HFFc6 (cell line): ENCODE measurements at places on chromosomes 11 and 22. TPM values are rescaled to one million over a fixed set of nuclear protein-coding genes. Genes with fewer than 3 reads are reported as not detected.

DNA sequence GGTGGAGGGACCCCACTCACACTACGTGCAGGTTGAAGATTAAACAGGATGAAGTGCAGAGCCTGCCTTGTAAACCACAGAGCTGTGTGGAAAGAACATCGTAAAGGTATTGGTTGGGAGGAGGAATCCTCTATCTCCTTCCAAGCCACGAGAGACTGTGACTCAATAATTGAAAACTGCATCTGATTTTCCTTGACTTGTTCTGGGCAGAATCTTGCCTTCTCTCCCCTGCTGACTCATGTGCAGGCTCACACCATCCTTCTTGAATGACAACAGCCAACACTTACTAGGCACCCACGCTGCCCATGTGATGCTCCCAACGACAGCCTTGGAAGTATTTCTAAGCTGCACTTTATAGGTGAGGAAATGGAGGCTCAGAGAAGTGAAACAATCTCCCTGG is 563.0 kb downstream of the MIAT start:
- DNase-seq = peak; percentile 70

- DNase-seq = no peak
Measured at GRCh38 chr11:115718106-115718505, 213.9 kb upstream of the CADM1 start.

GRCh38 chr11:82003671-82004515 is 729.8 kb downstream of the FAM181B start:
- DNase-seq = no peak

Gene BTBD18
- not detected in 3 replicates for total RNA-seq

Gene PVALB
- total RNA-seq = not detected in 3 replicates

GRCh38 chr11:2991452-2992233 is 486 bp downstream of the NAP1L4 start:
- peak; percentile 16 for DNase-seq

GRCh38 chr11:34466802-34467488 is 28.2 kb downstream of the CAT start:
- no peak for DNase-seq

DNA sequence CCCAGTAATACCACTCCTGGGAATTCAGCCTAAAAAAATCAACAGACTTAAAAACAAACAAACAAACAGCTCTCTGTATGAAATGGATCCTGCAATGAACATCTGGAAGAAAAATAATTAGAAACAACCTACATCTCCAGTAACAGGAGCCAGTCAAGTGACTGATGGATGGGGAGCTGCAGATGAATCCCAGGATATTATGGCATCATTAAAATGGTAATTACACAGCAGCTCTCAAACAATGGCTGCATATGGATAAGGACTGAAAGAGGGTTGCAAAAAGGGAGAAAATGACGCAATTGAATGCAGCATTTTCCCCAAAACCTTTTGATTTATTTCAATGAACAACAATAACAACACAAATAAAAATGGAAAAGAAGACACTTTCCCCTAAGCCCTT is 4.1 kb downstream of the NPTXR start:
- DNase-seq = no peak

Gene PARVA
- total RNA-seq = 189 to 242 TPM (median 208 TPM) in 3 replicates

- DNase-seq = peak; percentile 48
Measured at GRCh38 chr11:27317751-27318150, 45.3 kb downstream of the CCDC34 start.

DNA sequence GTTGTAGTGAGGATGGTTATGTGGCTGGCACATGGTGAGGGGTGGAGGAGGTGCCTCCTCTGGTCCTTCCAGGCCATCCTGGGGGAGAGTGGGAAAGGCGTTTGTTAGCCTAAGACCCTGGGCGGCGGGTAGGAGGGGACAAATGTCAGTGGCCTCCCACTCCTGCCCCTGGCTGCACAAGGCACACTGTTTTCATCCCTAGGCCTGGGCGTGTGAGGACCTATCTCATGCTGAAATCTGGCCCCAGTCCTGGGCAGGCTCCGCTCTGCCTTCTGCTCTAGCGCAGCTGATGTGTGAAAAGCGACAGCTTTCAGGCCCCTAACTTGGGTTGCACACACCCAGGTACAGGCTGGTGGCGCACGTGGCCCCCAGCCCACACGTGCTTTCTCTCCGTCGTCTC is 32.1 kb downstream of the DAGLA start:
- no peak for DNase-seq

Gene PIK3IP1
- total RNA-seq = 9.1 to 11.5 TPM (median 10.6 TPM) in 3 replicates

GRCh38 chr11:64858467-64859263 is 14.2 kb upstream of the CDC42BPG start:
- no peak for DNase-seq

GRCh38 chr11:116601814-116602636 is 170.8 kb downstream of the BUD13 start:
- DNase-seq = no peak

Gene B4GALNT4
- total RNA-seq = 7.8 to 9.7 TPM (median 9.5 TPM) in 3 replicates

DNA sequence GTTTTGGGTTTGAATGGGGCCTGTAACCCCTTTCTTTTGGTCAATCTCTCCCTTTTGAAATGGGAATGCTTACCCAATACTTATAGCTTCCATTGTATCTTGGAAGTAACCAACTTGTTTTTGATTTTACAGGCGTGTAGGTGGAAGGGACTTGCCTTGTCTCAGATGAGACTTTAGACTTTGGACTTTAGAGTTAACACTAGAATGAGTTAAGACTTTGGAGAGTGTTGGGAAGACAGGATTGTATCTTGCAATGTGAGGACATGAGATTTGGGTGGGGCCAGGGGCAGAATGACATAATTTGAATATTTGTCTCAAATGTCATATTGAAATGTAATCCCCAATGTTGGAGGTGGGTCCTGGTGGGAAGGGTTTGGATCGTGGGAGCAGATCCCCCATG is 1466.9 kb downstream of the LRRC4C start:
- DNase-seq = no peak

GRCh38 chr11:1444823-1445422 is 41.7 kb downstream of the MOB2 start:
- no peak for DNase-seq

GRCh38 chr11:128022007-128022368 is 565.4 kb downstream of the ETS1 start:
- DNase-seq = peak; percentile 62

Gene PRG2
- total RNA-seq = not detected in 3 replicates

Gene NPAS4
- 0.07 to 0.36 TPM in 2 of 3 replicates, not detected in the other for total RNA-seq

GRCh38 chr11:133693110-133693509 is 152.2 kb downstream of the SPATA19 start:
- DNase-seq = no peak

- no peak for DNase-seq
Measured at GRCh38 chr11:9735236-9735635, 71.4 kb downstream of the SWAP70 start.

- no peak for DNase-seq
Measured at GRCh38 chr11:65262776-65263175, 1.0 kb downstream of the POLA2 start.

GRCh38 chr11:5366856-5367255 is 15.5 kb downstream of the OR51B6 start:
- peak; percentile 37 for DNase-seq

DNA sequence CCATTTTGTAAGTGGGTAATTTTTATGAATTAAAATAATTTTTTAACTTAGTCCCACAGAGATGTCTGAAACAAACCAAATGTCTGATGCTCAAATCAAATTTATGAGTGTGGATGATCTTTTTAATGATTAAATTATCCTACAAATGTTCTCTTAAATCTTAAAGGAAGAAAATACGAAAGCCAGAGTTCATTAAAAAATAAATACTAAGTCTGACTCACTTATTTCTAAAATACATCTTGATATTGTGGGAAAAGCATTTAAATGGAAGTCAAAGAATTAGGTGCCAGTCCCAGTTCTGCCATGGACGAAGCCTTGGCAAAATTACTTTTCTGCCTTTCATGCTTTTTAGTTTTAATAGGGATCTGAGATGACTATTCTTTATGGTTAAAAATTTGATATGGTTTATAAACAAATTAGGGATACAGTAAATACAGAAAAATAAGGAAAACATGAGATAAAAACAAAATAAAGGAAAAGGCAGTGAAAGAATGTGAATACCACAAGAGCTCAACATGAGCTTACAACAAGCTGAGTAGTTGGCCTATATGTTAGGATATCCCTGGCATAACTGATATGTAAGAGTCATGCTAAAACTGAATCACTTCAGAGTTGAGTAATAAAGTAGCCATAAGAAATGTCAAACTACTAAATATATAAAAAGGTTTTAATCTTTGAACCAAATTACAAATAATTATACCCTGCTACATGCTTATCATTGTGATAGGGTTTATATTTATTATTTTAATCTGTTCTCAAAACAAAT is 9.2 kb downstream of the CCDC34 start:
- DNase-seq = peak; percentile 36

DNA sequence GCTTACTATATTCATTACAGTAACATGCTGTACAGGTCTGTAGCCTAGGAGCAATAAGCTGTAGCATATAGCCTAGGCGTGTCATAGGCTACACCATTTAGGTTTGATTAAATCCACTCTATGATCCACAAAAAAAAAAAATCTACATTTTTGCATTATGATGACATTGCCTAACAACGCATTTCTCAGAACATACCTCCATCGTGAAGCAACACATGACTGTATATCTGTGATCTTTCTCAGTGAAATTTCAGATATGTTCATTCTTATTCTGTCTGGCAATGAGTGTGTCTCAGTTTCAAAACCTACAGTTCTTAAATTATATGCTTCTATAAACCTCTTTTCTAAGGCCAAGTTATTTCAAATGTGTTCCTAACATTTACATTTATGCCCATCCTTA is 140.3 kb downstream of the CADM1 start:
- no peak for DNase-seq
